ENCODE measurements at places on chromosomes 5 and 9. TPM values are rescaled to one million over a fixed set of nuclear protein-coding genes. Genes with fewer than 3 reads are reported as not detected.

HCN1 gene
- not detected for total RNA-seq

IFNA13 gene
- not detected for total RNA-seq

PCDHA3 gene
- not detected for total RNA-seq

CLTB gene
- total RNA-seq, result 70.2 TPM

TSLP gene
- total RNA-seq, result not detected

FRRS1L gene
- total RNA-seq, result not detected

PHF2 gene
- 4.4 TPM for total RNA-seq

PAPPA gene
- total RNA-seq, result 0.20 TPM

TMEFF1 gene
- total RNA-seq, result 2.1 TPM

QRFP gene
- total RNA-seq, result not detected

SREK1 gene
- total RNA-seq, result 20.6 TPM

CCNI2 gene
- 2.0 TPM for total RNA-seq

PITX1 gene
- 0.49 TPM for total RNA-seq

EGFL7 gene
- total RNA-seq, result 1.6 TPM

KIF27 gene
- total RNA-seq, result not detected

DRD1 gene
- total RNA-seq, result not detected

PCDHGC3 gene
- 75.6 TPM for total RNA-seq

SLC34A1 gene
- total RNA-seq, result not detected

BARHL1 gene
- total RNA-seq, result not detected

IFNA2 gene
- total RNA-seq, result not detected

IL9 gene
- total RNA-seq, result not detected

LPAR1 gene
- total RNA-seq, result 69.0 TPM

STC2 gene
- 68.5 TPM for total RNA-seq

LCN1 gene
- not detected for total RNA-seq

OR1Q1 gene
- total RNA-seq, result not detected

SLC27A6 gene
- total RNA-seq, result not detected

FXN gene
- total RNA-seq, result 3.0 TPM

NR2F1-AS1 gene
- total RNA-seq, result 29.2 TPM

ENTREP1 gene
- not detected for total RNA-seq

SPARC gene
- 2,339 TPM for total RNA-seq

C9 gene
- not detected for total RNA-seq

Data from RPMI7951 (cell line).